ENCODE measurements at places on chromosomes 6 and 20.

- DNase-seq = no peak
Measured at GRCh38 chr6:105282631-105283585, 103.1 kb upstream of the POPDC3 start.

DNA sequence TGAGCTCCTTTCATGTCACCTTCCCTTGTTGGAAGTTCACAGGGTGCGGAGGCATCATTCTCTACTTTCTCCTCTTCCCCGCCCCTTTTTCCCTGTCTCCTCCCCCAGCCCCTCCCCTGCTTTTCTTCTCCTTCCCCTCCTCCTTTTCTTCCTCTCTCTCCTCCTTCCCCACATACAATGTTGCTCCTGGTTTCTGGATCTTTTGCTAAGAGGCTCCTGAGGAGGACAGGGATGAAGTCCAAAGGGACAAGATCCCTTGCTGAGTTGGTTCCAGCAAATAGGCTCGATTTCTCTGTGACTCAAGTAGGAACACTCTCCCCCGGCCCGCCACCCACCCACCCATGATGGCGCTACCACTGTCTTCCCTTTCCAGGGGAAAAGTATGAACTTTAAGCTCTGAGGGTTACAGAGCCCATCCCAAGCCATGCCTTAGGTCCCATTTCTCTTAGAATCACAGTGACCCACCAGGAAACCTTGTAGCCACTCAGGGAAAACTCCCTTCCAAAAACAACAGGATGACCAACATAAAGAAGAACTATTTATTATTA lies 852 bp upstream of the TFEB start:
- DNase-seq = no peak

DNA sequence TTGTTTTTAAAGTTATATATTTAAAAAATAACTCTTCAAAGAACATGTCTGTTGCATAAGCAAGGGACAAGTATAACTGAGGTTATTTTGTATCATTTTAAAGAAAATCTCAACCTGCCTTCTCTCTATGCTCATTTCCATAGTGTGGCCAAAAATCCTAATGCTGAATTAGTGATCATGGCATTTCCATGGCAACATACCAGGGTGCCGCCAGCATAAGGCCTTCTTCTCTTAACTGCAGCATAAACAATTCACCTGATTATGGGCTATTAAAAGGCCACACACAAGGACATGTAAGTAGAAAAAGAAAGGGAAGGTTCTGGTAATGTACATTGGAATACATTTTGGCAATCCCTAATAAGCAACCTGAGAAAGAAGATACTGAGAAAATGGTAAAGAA lies 95.1 kb upstream of the RNF217 start:
- no peak for DNase-seq

DNA sequence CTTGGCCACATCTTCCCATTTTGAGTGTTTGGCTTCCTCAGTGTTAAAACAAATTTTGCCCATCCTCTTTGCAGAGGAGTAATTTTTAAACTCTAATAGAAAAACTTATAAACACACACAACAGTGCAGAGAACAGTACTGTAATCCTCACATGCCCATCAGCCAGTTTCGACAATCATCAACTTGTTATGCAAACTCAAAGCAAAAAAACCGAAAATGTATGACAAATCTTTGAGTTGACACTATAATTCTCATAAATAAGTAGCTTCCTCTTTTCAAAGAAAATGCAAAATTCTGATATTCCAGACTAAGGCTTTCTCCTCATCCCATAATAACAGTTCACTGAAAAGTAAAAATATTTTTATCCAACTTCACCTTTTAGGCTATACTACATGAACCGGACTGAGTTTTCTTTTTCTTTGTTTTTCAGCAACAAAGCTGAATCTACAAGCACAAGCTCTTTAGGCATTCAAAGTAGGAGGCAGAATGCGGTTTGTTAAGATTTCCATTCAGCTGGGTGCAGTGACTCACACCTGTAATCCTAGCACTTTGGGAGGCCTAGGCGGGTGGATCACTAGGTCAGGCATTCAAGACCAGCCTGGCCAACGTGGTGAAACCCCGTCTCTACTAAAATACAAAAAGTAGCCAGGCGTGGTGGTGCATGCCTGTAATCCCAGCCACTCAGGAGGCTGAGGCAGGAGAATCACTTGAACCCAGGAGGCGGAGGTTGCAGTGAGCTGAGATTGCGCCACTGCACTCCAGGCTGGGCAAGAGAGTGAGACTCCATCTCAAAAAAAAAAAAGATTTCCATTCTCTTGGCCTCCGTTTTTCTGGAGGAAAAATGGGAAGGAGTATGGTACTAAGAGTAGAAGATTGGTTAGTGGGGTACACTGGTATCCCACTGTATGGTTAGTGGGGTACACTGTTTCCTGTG lies 74.8 kb downstream of the GCNT2 start:
- DNase-seq = no peak

GRCh38 chr20:64101731-64102621 lies 5.4 kb downstream of the NPBWR2 start:
- no peak for DNase-seq

- no peak for DNase-seq
Measured at GRCh38 chr20:59736366-59736765, 132.0 kb downstream of the PHACTR3 start.

GRCh38 chr6:112697265-112697664 lies 350.1 kb downstream of the RFPL4B start:
- no peak for DNase-seq
